ENCODE measurements at places on chromosomes 3 and 15.

DNA sequence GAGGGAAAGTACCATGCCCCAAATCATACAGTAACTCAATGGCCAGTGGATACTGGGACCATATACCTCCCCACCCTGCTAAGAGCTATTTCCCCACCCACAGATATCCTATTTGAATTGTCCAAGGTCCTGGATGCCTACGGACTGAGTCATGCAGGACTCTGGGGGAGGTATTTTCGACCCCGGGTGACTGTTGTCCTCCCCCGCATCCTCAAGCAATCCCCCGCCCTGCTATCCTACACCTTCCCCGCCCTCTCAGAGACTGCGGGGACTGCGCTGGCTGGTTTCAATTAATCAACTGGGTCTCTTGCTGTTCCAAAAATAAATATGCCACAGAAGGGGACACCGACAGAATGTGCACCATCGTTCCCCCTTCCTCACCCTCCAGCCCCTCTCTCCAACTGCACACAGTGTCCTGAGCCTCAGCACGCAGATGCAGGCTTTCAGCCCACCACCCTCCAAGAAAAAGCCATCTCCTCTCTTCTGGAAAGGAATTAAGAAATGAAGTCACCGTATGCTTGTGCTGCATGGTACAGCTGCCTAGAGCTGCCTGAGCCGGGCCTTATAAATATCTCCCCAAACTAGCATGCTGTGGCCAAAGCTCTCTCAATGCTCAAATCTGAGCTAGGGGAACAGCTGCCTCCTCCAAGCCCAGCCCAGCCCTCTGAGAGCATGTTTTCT, 8.1 kb downstream of the CAV3 start:
- DNase-seq = peak; percentile 93

DNA sequence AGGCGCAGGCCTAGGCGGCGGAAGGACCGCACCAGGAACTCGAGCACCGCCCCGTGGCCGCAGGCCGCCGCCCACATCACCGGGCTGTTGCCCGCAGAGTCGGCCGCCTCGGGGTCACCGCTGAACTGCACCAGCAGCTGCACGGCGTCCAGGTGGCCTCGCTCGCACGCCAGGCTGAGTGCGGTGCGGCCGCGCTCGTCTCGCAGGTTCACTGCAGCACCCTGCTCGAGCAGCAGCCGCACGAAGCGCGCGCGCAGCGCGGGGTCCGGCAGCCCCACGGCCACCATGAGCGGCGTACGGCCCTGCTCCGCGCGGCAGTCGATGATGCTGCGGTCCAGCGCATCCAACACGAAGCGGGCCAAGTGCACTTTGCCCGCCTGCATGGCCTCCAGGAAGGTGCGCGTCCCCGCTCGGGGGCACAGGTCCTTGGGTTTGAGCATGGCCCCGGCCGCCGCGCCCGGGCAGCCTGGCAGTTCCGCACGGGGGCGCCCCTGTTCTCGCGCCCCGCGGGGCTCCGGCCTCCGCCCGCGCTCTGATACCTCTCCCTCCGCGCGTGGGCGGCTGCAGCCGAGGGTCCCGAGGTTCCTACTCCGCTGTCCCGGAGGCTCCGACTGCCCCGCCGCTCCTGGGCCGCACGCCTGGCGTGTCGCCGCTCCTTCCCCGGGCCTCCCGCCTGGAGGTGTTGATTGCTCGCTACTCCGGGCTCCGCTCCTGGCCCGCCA, 556 bp downstream of the ANKRD63 start:
- DNase-seq = peak; percentile 17

GRCh38 chr15:49990835-49991545, 128.0 kb downstream of the ATP8B4 start:
- peak; percentile 43 for DNase-seq

GRCh38 chr15:92909136-92909781, 9.1 kb downstream of the CHD2 start:
- DNase-seq = peak; percentile 92

DNA sequence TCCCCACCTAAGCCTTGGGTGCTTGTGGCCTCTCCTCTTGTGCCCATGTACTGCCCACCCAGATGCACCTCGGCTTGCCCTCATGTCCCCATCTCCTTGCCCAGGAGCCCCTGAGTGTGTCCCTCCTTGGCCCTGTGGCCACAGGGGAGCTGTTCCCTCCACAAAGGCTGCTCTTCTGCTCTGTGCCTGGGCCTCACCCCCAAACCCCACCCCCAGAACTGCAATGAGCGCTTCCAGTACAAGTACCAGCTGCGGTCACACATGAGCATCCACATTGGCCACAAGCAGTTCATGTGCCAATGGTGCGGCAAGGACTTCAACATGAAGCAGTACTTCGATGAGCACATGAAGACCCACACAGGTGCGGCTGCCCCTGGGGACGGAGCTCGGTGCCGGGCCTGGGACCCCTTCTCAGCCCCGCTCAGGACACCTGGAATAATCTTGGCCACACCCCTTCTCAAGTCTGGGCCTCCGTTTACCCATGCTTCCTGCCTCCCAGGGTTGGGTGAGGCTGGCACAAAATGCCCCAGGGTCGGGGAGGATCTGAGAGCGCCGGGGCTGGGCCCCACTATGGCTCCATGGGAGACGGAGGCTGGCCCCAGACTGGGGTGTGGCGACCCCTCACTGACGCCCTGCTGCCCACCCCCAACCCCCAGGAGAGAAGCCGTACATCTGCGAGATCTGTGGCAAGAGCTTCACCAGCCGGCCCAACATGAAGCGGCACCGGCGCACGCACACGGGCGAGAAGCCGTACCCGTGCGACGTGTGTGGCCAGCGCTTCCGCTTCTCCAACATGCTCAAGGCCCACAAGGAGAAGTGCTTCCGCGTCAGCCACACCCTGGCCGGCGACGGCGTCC, 10.3 kb downstream of the ZBTB47 start:
- DNase-seq = no peak

GRCh38 chr3:84440291-84440690, 518.5 kb upstream of the CADM2 start:
- DNase-seq = no peak

GRCh38 chr3:103410231-103410630, 975.4 kb downstream of the ZPLD1 start:
- DNase-seq = no peak

DNA sequence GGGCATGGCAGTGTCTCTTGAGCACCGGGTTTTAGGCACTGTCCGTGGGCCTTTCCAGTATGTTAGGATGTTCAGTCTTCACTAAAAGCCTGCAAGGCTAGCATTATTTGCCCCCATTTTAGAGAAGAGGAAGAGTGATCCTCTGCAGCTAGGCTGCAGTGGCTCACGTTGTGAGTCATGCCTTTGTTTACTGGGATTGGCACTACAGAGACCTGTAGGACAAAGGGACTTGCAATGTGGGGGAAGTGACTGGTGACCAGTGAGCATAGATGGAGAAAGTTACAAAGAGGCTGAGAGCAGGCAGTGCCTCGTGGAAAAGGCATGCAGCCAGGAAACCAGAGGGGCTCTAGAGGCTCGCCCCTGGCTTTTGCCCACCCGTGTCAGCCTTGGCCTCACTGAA, 26.8 kb upstream of the CPNE9 start:
- peak; percentile 13 for DNase-seq

DNA sequence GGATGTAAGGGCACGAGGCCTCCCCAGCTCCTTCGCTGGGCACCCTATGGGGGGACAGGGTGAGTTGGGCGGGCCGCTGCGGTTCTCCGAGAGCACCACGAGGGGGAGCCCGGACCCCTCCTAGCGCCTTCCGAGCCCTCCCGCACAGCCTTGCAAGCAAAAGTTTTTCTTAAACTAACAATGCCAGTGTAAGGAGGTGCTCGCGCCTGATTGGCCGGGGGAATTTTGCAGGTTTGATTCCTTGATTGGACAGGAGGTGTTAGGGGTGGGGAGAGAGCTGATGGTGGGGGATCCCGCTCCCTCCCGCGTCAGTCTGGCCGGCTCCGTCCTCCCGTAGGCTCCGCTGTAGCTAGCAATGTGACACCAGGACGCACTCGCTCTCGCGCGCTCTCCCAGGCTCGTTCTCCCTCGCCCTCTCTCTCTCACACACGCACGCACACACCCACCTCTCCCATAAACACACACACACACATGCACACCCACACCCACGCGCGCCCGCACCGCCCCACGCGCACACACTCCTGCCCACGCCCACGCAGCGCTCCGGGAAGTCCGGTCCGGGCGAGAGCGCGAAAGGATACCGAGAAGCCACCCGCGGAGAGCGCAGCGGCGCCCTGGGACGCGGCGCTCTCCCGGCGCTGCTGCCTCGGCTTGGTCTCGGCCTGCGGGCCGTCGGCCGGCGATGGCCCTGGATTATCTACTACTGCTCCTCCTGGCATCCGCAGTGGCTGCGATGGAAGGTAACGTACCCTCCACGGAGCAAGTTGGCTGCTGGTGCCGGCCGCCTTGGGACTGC, at the start of gene EPHB1:
Gene EPHB1, plus strand, starts transcription at position 311 of the 796 bp plus-strand sequence.
- peak; percentile 93 for DNase-seq

GRCh38 chr3:12918231-12918630, 76.9 kb upstream of the RPL32 start:
- DNase-seq = no peak
